ENCODE measurements at places on chromosomes 7 and 10.

- no peak for DNase-seq
Observed at GRCh38 chr7:69110450-69111050, 487.7 kb upstream of the AUTS2 start.

DNA sequence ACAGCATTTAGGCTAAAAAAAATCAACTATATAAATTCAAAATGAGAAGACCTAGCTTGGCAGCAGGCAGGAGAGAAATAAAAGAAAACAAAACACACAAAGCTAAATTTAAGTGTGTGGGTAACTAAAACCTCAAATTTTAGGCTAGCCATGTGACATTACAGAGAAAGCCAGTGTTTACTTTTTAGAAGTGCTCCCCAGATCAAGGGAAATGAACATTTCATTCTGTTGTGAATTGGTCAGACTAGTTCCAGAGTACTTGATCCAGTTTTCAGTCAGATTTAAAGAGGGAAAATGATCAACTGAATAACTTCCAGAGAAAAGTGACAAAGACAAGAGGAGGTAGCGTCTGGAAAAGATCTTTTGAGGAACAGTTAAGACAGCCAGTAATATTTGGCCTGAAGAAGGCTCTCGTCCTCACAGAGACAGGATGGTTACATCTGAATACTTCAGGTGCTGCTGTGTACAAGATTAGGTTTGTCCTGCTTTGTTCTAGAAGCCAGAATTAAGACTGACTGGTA, 563.4 kb downstream of the KCNMA1 start:
- no peak for DNase-seq

DNA sequence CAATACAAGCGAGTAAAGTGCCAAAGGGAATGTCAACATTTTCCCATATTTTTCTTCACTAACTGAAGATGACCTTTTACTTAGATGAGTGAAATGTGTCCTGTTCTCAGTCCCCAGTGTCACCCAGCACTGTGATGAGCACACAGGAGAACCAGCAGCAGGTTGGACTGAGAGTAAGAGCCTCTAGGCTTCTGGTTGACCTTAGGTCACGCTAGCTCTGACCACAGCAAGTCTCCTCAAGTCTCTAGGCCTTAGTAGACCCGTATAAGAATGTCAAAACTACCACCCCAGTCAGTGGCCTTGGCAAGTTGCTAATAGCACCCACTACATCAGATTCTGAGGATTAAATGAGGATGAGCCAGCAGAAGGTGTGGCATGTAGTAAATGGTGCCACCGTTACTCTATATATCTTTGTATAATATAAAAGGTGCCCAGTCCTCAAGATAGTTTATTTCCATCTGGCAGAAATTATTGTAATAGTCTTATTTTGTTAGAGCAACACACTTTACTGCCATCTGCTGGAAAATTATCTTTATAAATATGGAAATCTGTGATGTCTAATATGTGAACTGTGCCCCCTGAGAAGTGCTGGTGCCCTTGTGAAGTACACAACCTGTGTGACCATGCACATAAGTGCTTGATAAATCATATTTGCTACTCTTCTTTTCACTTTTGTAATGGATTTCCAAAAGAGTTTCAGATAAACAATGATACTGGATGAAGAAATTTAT, 75.7 kb downstream of the SPAG6 start:
- DNase-seq, result peak; percentile 31

DNA sequence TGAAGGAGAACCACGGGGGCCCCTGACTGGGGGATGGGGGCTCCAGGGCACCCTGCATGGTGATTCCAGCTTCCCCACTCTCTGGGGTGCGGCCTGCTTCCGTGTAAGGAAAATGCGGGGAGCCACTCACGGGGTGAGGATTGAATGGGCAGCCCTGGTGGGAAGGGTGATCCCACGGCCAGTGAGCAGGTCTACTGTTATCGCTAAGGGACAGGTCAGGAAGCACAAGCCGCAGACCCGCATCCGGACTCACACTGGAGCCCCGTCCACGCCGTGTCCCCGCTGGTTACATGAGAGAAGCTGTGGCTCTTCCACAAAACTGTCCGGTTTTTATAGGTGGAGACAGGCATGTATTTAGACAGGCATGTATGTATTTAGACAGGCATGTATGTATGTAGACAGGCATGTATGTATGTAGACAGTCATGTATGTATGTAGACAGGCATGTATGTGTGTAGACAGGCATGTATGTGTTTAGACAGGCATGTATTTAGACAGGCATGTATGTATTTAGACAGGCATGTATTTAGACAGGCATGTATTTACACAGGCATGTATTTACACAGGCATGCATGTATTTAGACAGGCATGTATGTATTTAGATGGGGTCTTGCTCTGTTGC, 5.7 kb downstream of the PSMG3 start:
- no peak for DNase-seq

- DNase-seq, result no peak
Observed at GRCh38 chr7:83852136-83852535, 203.2 kb upstream of the SEMA3E start.

DNA sequence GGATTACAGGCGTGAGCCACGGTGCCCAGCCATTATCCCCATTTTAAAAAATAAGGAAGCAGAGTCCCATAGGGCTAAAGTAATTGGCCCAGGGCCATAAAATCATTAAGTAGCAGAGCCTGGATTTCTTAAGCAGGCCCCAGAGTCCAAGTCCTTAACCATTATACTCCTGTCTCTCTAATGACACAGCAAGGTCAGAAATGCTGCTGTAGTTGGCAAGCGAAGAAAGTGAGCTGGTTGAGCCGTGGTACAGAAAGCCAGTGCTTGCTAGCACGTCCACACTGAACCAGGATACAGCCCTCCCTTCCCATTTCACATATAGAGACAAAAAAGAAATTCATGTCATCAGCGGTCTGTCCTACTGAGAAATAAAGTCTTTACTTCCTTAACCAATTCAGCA, 562.7 kb downstream of the GALNT17 start:
- no peak for DNase-seq

DNA sequence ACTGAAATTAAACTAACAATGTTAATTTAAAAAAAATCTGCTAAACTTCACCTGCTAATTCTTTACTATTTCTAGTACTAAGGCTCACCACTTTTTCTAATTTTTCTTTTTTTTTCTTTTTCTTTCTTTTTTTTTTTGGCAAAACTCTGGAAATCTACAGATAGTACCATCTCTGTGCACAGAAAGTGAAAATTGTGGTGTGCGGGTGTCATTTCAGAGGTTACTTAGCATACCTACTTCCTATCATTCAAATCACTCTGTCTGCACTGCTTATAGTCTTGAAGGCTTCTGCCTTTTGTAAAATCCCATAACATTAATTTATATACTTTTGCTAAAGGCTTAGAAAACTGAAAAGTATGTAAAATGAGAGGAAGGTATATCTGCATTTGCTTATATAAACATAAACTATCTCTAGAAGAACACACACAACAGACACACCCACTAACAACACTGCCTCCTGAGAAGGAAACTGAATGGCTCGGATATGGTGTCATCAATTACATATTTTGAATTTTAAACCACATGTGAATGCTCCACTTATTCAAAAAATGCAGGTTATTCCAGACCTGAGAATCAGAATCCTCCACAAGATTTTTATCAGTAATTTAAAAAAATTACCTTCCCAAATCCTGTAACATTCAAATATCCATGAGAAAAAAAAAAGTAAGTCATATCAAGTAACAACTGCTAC, 229.5 kb downstream of the PARD3 start:
- no peak for DNase-seq

GRCh38 chr7:118057404-118057803, 126.6 kb upstream of the LSM8 start:
- no peak for DNase-seq

DNA sequence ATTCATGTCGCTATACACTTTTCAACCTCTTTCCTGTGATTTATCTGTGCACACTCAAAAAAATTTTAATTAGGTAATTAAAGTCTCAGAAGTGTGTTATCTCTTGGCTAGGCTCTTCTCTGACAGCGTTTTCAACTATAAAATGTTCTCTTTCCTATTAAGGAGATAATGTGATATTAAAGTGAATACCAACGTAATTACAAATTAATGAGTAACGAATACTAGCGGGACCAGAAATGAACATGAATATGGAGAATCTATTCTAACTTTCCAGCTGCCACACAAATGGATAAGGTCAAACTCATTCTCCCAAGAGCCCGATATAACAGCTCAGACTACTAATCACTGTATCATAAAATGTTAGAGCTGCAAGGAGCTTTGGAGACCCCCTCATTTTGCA, 12.0 kb downstream of the COL1A2 start:
- no peak for DNase-seq

DNA sequence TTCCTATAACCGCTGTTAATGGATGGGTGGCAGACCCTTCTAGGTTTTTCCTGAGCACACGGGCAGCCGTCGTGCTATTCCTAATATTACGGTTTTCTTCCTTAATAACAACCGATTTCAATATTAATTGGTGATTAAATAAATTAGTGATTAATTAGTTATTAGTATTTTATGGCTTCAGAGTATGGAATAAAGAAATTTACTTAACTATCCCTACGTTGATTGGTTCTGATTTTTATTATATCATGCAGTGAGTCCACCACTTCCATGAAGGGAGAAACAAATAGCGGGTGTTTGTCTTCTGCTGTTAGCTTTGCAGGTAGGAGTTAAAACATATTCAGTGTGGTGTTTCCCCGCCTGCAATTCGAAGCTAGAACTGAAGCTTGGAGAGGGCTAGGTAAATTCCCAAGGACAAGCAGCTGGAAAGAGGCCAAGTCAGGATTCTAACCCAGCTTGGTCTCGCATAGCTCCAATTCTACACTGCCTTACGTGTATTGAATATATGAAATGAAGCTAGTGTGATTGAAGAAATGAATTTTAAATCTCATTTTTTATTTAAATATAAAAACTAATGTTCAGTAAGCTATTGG, 928 bp upstream of the CSTF2T start:
- DNase-seq, result no peak

- DNase-seq, result no peak
Observed at GRCh38 chr10:67834375-67834774, 3.6 kb downstream of the DNAJC12 start.

- DNase-seq, result no peak
Observed at GRCh38 chr10:47321521-47322195, 596 bp upstream of the GDF2 start.

- DNase-seq, result no peak
Observed at GRCh38 chr10:50613150-50613549, 10.6 kb downstream of the SGMS1 start.

DNA sequence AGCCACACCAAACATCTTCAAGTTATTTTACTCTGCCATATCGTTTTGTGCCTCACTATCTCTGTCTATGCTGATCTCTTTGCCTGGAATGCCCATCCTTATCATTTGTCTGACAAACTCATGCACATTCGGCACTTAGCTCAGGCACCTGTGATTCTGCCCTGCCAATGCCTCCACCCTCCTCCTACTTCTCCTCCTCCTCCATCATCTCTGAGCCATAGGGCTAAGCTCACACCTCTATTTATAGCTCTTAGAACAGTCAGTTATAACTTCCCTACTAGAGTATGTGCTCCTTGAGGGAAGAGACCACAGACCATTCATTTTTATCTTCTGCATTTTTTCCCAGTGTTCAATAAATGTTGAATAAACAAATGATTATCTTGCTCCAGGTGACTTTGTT, 51.2 kb upstream of the CDK13 start:
- DNase-seq, result no peak

GRCh38 chr7:158414486-158414961, 173.1 kb downstream of the PTPRN2 start:
- no peak for DNase-seq

DNA sequence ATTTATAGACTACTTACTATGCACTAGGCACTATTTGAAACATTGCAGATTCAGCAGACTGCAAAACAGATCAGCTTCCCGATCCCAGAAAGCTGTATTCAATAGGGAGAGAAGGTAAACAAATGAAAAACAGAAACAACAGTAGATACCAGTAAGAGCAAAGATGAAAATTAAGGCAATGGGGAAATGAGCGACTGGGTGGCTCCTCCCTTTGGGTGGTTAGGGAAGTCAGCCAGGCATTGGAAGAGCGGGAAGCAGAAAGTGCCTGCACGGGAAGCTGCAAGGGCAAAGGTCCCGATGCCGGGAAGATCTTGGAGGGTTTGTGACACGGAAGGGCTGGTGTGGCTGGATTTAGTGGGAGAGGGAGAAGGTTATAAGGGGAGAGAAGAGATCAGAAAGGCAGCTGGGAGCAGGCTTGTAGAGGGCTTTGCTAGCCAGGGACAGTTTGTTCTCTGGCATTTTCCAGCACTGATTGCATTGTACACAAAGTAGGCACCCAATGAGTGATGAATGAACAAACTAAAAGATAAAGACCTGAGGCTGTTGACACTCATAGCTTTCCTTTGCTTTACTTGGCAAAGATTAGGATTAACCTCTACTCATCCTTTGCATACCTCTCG, 67.8 kb downstream of the NAMPT start:
- no peak for DNase-seq

- DNase-seq, result no peak
Observed at GRCh38 chr10:45144326-45145070, 143.8 kb downstream of the ZNF22 start.

DNA sequence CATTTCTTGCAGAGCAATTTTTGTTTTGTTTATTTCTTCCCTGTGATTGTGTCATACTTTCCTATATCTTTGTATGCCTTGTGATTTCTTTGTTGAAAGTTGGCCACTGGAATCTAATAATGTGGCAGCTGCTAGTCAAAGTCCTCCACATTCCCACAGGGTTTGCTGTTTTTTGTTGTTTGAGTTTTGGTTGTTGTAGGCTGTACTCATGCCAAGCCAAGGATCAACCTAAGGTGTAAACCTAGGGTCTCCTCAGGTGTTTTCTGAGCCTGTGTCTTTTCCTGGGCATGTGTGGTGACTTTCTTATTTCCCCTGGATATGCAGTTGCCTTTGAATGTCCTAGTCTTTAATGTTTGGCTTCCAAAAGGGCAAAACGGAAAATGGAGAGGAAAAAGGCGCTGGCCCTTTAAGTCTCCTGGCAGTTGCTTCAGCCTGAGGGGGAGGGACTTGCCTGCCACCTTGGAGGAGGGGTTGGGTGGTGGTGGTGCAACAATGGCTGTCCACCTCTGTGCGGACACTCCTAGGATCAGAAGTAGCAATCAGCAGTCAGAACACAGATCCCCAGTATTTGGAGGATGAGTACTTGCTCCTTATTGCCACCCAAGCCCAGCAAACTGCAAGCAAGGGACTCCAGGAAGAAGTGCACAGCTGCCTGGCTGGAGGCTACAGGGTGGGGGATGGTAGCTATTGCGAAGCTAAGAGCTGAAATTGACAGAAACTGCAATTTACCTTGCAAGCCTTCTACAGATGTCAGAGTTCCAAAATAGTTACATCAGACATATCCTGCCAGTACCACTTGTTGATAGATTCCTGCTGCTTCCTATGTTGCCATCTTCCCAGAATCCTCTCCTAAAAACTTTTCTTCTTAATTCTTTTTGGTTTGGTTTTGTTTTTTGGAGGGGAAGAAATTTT, 5.6 kb upstream of the ZNF518A start:
- no peak for DNase-seq

DNA sequence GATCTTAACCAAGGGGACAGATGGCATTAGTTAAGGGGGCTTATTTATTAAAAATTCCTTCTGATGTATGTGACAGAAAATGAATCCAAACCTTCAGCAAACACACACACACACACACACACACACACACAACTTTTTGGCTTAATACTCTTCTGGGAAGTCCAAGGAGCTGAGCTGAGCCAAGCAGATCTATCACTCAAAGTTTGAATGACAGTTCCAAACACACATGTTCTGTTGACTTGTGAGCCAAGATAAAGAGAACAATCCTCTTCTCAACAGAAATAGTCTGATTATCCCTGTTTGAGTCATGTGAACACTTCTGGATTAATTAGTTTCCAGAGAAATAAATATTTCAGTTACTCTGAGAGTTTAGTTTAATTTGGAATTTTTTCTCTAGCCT, 31.5 kb downstream of the KBTBD2 start:
- DNase-seq, result no peak

All from central memory CD4-positive, alpha-beta T cell (primary cell).